Cortex of kidney (tissue), 1 donor: ENCODE measurements at places on chromosomes 1 and 21.

DNA sequence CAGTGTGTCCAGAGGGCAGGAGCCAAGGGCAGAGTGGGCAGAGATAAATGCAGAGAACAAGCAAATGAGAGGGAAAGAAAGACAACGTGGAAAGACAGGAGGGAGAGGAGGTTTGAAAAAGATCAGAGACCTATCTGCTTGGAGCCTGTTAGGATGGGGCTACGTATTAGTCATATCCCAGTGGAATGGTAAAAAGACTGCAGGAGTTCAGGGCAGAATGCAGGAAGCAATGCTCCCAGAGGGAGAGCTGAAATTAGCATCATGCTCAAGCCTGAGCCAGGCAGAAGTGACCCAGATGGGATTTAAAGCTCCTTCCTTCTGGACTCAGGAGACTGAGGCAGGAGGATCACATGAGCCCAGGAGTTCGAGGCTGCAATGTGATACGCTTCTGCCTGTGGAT lies 261.3 kb upstream of the CHRM3 start:
- no peak for DNase-seq

GRCh38 chr1:6574025-6574620 lies 5.7 kb upstream of the ZBTB48 start:
- no peak for DNase-seq

DNA sequence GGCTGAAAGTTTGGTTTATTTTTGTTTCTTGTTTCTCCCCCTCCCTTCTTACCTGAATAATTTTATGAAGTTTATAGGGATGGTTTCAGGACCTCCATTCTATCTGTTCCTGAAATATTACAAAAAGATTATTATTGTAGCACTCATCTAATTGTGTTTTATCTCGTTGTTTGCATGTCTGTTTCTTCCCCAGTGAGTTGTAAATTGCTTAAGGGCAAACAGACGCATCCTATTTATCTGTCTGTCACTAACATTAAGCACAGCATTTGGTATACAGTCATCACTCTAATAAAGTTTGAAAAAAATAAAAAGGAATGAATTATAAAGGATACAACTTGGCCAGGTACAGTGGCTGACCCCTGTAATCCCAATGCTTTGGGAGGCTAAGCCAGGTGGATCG lies 123.5 kb downstream of the LRRC7 start:
- no peak for DNase-seq

GRCh38 chr21:26850116-26850643 lies 5.0 kb upstream of the ADAMTS1 start:
- DNase-seq: no peak

GRCh38 chr1:201149400-201149799 lies 4.9 kb downstream of the TMEM9 start:
- no peak for DNase-seq

GRCh38 chr21:30058928-30059327 lies 107.7 kb downstream of the CLDN17 start:
- DNase-seq: no peak

DNA sequence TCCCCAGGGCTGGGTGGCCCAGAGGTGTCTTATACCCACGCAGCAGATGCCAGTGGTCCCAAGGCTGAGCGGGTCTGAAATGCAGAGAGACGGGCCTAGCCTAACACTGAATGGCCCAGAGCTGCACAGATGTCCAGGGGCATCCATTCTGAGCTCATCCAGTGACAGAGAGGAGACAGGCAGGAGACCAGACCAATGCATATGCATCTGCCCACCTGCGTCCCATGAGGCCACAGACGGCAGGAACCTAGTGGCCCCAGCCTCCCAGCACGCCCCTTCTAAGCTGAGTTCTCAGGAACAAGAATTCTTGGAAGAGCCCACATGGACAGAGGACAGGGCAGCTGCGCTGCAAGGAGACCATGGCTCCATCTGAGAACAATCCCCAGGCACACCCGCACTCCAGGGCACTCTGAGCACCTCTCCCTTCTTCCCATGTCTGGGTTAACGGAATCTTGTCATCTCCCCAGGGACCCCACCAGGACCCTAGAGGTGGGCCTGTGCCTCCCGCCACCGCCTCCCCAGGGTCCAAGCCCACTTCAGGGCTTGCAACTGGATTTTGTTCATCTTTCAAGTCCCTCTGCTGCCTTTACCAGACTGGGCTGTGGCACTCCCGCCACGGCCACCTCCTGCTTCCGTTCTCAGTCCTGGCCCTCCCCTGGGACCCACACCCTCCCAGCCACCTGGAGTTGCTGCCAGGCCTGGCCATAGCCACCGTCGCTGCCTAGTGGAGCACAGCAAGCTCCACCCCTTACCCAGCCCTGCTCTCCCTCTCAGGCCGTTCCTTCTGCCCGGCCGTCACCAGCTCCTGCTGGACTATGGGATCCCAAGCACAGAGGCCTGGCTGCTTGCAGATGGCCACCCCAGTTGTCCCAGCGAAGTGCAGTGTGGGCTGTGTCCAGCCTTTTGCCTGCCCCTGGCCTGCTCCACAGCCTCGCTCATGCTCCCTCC lies 3.3 kb downstream of the WNT3A start:
- DNase-seq: no peak

- DNase-seq: no peak
Observed at GRCh38 chr1:56034847-56035481, 544.4 kb downstream of the PLPP3 start.

GRCh38 chr21:44065428-44065827 lies 41.8 kb upstream of the PWP2 start:
- no peak for DNase-seq

GRCh38 chr1:101474039-101474665 lies 237.3 kb downstream of the S1PR1 start:
- DNase-seq: no peak

DNA sequence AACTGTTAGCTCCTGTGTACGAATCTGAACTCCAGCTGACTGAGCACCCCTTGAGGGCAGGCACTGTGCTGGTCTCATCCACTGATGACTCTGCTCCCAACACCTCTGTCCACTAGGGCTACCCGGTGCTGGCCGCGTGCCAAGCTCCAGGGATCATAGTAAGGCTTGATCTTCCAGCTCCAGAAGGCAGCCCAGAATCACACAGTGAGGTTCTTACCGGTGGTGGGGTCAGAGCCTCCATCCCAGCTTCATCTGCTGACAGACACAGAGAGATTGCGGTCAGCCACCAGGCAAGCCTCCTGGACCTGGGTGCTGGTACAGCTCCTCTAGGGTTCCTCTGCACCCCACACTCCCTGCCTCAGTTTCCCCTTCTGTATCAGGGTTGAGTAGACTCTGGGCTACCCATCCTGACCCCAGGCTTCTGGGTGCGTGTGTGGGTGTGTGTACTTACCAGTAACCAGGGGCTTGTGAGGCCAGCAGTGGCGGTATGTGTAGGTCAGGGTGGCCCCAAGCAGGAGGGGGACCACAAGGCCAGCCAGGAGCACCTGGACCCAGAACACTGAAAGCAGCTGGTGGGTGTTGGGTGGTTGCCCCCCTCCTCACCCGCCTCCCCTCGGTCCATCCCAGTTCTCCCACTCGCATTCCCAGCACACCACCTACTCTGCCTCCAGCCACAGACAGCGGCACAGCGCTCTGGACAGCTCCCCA lies 3.4 kb downstream of the TNFRSF25 start:
- DNase-seq: no peak

- no peak for DNase-seq
Observed at GRCh38 chr1:119660253-119661083, 12.4 kb upstream of the ZNF697 start.

- DNase-seq: no peak
Observed at GRCh38 chr1:19683351-19683750, 18.7 kb downstream of the HTR6 start.

DNA sequence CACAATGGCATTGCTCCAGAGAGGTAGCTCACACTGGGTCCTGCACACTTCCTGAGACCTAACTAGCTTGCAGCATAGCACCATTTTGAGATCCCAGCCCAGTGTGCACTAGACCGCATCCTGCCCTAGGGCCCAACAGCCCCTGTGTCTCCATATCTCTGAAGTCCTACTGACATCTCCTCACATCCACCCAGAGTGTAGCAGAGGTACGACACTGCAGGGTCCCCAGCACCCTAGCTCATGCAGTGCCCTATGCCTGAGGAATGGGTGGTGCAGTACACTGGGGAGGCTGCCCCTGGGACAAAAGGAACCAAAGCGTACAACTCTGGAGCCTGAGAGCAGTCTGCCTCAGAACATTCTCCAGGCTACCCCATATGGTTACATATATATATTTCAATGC lies 111.4 kb upstream of the DEPDC1 start:
- DNase-seq: no peak

- DNase-seq: no peak
Observed at GRCh38 chr1:230784163-230784562, 37.0 kb downstream of the CAPN9 start.

GRCh38 chr1:184504040-184504954 lies 117.5 kb downstream of the C1orf21 start:
- DNase-seq: no peak

DNA sequence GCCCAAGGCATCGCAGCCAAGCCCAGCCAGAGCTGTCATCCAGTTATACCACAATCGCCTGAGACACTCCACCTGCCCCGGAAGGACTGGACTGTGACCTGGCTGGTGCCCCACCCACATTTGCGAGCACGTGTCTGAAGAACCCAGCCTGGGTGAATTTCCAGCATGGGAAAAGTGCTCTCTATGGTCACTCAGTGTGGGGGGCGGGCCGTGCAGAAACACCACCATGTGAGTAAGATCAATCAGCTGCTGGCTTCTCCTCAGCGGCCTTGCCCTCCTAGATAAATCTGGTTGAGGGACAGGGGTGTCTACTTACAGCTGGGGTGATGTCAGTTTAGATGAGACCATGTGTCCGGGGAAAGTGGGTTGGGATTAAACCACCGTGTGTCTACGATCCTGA lies 44.8 kb downstream of the URB1 start:
- no peak for DNase-seq

DNA sequence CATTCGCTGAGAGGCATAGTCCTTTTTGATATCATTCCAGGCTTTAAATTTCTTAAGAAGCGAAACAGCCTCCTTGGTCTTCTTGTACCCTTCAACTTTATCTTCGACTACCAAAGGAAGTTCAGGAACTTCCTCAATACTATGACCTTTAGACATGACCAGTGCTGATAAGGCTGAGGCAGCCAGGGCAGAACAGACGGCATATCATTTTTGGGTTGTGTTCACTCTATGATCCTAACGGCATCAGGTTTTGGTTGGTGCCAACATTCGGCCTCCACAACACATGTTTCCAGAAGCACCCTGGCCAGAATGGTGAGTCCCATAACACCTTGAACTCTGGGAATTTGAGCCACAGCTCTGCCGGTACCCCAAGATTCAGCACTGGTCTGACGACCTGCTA lies 31.4 kb upstream of the MYOC start:
- no peak for DNase-seq

DNA sequence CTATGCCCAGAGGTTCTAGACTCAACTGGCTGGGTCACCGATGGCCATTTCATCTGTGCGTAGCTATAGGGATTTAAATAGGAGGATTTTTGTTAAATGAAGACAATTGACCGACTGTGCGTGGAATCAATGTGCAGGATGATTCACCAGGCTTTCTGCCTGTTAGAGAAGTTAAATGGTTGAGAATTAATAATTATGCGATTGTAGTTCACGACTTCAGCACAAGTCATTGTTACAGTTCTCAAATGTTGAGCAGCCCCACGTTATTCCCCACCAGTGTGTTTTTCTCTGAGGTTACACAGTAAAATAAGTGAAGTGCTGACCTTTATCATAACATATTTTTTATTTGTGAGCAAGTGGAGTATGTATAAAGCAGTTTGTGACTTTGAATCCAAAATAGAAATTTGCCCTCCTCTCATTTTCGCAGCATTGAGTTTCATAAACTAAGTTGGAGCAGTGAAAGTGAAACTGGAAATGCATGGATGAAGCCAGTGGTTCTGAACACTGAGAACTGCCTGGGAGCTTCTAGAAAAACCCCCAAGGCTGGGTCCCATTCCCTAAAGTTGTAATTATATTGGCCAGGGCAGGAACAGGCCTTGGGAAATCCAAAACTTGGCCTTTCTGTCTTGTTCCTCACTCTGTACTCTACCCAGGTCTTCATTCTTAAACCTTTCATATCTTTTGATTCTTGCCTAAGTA lies 102.6 kb downstream of the GALNT2 start:
- no peak for DNase-seq

- DNase-seq: no peak
Observed at GRCh38 chr1:29466258-29466657, 229.9 kb downstream of the PTPRU start.

GRCh38 chr1:218527737-218528136 lies 182.6 kb downstream of the TGFB2 start:
- DNase-seq: no peak

DNA sequence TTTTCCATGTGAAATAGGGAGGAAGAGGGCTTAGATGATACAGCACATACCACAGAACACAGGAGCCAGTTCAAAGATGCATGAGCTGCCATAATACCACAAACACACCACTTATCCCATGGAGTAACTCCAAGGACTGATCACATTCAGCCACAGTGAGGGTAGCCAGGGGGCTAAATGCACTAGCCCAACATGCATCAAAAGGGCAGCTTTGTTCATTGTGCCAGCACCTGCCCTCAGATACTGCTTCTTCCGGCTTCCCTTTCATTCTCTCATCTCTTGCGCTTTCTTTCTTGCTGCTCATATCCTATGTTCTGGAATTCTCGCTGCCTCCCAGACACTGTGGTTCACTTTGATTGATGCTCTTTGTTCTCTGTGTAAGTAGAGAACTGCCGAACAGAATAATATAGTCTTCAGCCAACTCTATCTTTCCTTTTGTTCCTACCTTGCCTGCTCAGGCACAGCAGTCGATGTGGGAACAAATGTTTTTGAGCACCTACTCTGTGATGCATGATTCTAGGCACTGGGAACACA lies 50.0 kb upstream of the SYT6 start:
- no peak for DNase-seq

GRCh38 chr1:90012300-90012699 lies 17.4 kb downstream of the ZNF326 start:
- no peak for DNase-seq

GRCh38 chr1:168343566-168343965 lies 62.9 kb downstream of the TBX19 start:
- no peak for DNase-seq

DNA sequence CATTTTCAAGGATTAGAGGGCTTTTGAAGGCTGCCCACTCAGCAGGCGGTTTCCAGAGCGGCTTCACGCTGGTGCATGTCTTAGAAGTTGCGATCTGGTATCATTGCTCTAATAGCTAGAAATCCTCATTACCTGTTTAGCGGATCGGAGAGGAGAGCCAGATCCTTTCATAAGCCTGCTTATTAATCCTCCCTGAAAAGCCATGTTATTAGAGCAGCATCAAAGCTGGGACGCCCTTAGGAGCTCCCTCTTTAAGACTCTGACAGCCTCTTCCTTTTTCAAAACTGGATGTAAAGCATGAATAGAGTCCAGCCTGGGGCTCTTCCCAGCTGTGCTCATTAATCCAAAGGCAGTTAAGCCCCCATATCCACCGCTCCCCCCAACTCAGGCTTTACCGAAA lies 13.9 kb upstream of the CTSE start:
- no peak for DNase-seq
